ENCODE measurements at places on chromosomes 1 and 21.
A peak's percentile ranks its signal among the peaks of the same experiment; 100 is the strongest.

DNA sequence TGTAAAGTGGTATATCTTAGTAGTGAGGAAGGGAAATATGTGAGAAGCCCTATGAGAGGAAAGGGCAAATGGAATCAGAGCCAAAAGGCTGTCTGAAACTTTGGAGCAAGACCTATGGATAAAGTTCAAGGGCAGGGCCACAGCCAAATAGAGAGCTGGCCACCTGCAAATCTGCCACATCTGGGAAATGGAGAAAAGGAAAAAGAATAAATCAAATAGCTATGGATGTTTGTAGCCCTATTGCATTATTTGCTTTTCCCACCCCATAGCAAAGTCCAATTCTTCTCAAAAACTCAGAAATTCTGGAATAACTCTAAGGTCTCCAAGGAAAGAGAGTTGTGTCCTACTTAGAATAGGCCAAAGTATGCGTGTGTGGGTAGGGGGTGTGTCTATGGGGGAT lies 4.0 kb upstream of the HLX start:
- DNase-seq: no peak

DNA sequence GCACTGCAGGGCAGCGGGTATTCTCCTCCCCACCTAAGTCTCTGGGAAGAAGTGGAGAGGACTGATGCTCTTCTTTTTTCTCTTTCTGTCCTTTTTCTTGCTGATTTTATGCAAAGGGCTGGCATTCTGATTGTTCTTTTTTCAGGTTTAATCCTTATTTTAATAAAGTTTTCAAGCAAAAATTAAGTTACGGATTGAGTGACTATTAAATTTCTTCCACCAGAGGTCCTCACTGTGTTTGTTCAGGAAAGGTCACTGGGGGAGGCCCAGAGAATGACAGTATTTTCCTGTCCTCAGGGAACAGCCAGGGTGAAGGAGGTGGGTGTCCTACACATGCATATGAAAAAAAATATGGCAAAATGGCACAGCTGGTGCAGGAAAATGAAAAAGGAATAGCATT lies 4.4 kb upstream of the ELF3 start:
- DNase-seq: no peak

GRCh38 chr1:229406798-229407197 lies 27.1 kb downstream of the ACTA1 start:
- DNase-seq: no peak

GRCh38 chr1:25933479-25934365 lies 27.5 kb upstream of the STMN1 start:
- no peak for DNase-seq

DNA sequence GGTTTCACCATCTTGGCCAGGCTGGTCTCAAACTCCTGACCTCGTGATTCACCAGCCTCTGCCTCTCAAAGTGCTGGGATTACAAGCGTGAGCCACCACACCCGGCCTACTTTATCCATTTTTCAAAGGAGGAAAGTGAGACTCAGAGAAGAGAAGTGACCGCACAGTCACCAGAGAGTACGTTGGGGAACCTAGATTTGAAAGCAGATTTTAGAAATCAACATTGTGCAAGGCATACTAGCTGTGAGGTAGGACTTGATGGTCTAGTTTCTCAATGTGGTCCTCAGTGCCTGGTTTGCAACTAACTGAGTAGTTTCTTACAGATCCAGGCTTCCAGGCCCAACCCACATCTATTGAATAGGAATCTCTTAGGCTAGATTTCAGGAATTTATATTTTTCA lies 1.7 kb upstream of the PRCC start:
- DNase-seq: no peak

DNA sequence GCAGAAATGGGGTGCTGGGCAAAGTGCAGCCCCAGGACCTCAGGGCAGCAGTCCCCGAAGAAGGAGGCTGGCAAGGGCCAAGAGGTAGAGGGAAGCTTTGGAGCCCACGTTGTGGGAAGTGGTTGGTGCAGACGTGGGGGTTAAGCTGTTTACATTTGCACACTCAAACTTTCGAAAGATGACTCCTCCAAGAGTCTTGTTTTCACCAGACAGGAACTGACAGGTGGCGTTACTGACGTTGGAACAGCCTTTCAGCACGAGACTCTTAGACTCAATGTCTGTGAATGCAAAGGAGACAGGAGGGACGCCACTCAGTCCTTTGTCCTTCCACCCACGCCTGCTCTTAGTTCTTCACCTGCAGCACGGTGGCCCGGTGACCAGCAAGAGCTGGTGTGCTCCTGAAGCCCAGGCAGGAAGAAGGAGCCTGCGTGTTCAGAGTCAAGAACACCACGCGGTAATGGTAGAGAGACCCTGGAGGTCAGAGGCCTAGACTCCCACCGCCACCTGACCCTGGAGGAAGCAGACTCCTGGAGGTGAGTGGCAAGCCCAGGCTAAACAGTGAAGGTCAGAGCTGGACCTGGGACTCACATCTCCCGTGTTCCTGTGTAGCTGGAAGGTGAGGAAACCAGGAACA lies 15.9 kb downstream of the LYPD8 start:
- no peak for DNase-seq

GRCh38 chr1:234980645-234981396 lies 147.8 kb downstream of the TOMM20 start:
- DNase-seq: peak; percentile 59

GRCh38 chr1:99682291-99682751 lies 36.4 kb downstream of the PALMD start:
- DNase-seq: no peak

DNA sequence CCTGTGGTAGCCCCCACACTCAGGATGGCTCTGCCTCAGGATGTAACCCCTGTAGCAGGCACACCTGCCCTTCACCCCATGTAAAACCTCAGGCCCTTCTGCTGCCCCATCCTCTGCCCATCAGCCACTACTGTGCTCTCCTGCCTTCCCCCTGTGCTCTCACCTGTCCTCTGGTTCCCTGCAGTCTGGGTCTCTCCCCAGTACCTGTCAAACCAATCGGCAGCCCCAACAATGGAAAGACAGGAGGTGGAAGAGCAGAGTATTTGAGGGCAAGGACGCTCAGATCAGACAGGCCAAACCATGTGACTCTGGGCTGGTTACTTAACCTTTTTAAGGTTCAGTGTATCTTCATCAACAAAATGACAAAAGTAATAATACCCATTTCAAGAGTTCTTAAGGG lies 30.9 kb downstream of the SMIM12 start:
- no peak for DNase-seq

DNA sequence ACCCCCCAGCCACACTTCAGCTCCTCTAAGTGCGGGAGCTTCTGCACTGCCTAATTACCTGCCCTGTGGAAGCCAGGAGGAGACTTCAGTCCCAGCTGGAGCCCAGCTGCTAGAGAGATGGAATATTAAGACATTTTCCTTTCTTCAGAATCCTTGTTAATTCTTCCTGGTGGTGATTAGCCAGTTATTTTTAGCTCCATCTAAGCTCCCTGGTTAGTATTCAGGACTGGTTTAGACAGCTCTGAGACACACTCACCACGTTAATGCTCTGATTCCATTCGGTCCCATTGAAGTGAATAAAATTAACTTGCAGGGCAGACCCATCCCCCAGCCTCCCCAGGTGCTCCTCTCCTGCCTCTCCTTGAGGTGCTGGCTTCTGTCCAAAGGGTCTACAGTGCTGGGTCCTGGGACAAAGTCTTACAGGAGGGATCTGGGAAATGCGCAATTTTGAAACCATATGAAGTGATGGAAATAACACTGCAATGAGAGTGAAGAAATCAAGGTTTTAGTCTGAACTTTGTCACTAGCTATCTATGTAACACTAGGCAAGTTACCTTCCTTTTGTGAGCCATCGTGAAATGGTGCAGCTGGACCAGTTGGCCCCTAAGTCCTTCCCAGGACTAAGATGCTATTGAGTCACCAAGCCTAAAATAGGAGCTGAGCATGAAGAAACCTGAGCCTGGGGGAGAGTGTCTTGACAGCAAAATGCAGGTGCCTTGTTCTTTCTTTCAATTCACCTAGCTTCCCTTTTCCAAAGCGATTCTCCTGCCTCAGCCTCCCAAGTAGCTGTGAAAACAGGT lies 117.4 kb upstream of the ATP1A1 start:
- no peak for DNase-seq

DNA sequence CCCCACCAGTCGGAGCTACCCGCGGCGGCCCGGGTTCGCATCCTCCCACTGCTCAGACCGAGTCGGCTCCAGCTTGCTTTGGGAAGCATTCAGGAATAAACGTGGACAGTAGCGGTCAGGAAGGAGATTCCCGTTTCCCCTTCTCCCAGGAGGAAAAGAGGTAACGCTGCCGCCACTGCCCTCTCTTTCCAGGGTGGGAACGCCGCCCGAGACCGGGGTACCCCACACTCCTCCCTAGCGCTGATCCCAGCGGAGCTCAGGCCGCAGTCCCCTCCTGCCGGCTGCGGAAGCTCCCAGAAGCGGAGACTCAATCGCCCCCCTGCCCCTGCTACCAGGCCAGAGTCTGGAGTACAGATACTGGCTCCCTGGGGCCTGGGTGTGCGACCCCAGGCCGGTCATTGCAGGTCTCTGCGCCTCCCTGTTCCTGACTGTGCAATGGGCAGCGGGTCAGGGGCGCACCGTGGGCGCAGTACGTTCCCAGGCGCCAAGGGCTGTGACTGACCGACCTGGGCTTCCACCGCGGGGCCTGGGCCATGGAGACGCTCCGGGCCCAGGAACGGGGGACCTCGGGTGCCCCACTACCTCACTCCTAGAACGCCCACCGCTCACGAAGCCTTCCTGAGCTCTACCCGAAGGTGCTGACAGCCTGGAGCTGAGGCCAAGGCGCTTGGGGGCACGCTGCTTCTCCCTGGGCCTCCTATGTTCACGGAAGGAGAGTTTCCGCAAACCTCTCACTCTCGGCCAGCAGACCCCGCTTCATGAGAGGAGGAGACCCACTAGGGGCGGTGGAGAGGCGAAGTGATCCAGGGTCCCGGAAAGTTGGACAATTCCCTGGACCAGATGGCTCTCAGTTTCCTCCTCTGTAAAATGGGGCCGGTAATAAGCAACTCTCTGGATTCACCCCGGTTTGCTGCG lies 7.8 kb downstream of the DMRTA2 start:
- DNase-seq: no peak

- no peak for DNase-seq
These were observed 1660.1 kb upstream of the B3GALT2 start for GRCh38 chr1:194846488-194846887.

DNA sequence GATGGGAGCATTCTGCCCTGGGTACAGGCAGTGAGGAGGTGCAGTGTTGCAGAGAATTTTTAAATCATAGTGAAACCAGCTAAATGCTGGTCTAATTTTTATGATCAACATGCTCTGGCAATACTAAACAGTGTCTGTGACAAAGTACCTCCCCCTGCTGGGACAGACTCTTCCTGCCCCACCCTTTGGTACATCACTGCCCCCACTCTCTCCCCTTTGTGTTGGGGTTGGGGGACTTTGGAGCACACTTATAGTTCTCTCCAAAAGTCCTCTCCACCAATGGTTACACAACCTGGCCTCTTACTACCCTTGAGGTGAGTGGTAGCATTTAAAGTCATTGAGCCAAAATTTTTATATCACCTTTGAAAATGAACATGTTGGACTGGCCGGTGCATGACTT lies 48.2 kb upstream of the GUCA2B start:
- DNase-seq: no peak

DNA sequence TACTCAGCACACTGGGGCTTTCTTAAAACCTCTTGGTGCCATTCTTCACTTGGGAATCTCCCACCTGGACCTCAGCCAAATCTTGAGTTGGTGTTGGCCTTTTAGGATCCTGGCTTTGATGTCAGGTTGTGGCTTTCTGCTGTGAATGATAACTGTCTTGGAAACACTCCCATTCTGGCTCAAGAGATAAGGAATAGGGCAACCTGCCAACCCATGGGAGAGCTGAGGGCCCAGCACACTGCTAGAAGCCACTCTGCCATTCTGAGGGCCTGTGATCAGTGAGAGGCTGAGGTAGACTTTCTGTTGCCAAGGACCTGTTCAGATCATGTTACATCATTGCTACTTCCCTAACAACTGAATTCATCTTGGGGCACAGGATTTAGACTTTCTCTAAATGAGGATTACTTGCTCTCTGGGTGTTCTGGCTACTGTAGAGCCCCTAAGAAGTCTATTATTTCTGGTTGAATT lies 45.8 kb downstream of the TTC39A start:
- no peak for DNase-seq

GRCh38 chr21:29208682-29209059 lies 78.2 kb downstream of the MAP3K7CL start:
- no peak for DNase-seq

GRCh38 chr21:36747815-36748383 lies 49.0 kb downstream of the SIM2 start:
- DNase-seq: no peak

GRCh38 chr1:179030130-179030529 lies 4.4 kb downstream of the FAM20B start:
- no peak for DNase-seq

- DNase-seq: no peak
These were observed 41.7 kb upstream of the RAB4A start for GRCh38 chr1:229229137-229229720.

GRCh38 chr1:42173961-42174735 lies 9.6 kb upstream of the GUCA2A start:
- DNase-seq: no peak

GRCh38 chr1:173489149-173489600 lies 12.0 kb downstream of the PRDX6 start:
- no peak for DNase-seq

- DNase-seq: no peak
These were observed 9.1 kb upstream of the EXO1 start for GRCh38 chr1:241838897-241839296.

GRCh38 chr1:84823991-84824390 lies 69.0 kb downstream of the LPAR3 start:
- DNase-seq: no peak

- DNase-seq: no peak
These were observed 3.9 kb upstream of the ZSCAN20 start for GRCh38 chr1:33468531-33468930.

DNA sequence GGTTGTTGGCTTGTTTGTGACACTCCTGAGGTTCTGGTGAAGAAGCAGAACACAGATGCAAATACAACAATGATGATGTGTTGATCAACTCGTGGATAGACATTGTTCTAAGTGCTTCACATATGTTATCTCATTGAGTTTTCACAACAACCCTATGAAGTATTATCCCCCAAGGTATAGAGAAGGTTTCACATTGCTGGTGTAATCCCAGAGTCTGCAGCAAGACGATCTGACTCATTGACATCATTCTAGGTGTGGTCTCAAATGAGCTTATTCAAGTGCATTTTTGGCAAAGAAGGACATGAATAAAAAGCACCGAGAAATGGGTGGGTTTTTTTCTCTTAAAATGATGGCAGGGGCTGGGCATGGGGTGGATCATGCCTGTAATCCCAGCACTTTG lies 64.1 kb upstream of the SCAF4 start:
- DNase-seq: no peak

GRCh38 chr1:228099331-228099732 lies 3.8 kb downstream of the C1orf35 start:
- DNase-seq: no peak

- peak; percentile 21 for DNase-seq
These were observed 5.0 kb downstream of the PRELP start for GRCh38 chr1:203480525-203481084.

- no peak for DNase-seq
These were observed 50.3 kb downstream of the CHD1L start for GRCh38 chr1:147292631-147293251.

GRCh38 chr1:211825980-211826379 lies 4.6 kb downstream of the LPGAT1 start:
- DNase-seq: no peak
